ENCODE measurements at places on chromosomes 3 and 15.

- no peak for DNase-seq
Observed at GRCh38 chr3:88222343-88222742, 72.6 kb downstream of the C3orf38 start.

DNA sequence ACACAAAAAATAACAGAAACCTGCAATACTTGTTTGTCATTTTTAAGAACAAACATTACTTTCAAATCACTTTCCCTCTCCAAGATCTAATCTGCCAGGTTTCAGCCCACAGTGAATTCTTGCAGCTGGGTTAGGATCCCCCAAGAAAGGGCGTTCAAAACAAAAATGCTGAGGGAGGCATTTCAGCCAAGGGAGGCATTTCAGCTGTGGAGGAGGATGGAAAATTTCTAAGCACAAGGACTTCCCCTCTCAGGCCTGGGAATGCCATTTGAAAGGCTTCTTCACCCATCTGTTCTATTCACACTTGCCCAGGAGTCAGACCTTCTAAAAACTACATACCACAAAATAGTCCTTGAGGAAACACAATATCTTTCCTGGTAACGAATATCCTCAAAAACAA, 69.1 kb downstream of the P3H2 start:
- DNase-seq: no peak

- DNase-seq: no peak
Observed at GRCh38 chr3:67278015-67278618, 280.0 kb downstream of the KBTBD8 start.

DNA sequence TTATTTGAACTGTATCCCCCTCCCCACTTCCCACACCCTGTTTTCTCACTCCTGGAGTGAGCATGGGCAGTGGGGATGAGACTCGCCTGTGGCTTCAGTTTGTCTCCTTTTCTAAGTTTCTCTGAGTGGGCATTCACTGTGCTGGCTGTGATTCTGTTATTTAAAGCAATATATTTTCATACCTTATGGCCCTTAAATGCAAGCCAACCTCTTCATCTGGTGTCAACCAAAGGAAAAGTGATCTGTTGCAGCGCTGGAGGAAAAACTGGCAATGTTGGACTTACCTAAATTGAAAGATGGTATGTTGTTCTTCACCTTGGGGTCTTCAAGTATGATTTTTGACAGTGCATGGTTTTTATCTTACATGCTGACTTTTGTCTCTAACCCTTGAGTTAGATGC, 56.1 kb downstream of the RBM6 start:
- DNase-seq: no peak

DNA sequence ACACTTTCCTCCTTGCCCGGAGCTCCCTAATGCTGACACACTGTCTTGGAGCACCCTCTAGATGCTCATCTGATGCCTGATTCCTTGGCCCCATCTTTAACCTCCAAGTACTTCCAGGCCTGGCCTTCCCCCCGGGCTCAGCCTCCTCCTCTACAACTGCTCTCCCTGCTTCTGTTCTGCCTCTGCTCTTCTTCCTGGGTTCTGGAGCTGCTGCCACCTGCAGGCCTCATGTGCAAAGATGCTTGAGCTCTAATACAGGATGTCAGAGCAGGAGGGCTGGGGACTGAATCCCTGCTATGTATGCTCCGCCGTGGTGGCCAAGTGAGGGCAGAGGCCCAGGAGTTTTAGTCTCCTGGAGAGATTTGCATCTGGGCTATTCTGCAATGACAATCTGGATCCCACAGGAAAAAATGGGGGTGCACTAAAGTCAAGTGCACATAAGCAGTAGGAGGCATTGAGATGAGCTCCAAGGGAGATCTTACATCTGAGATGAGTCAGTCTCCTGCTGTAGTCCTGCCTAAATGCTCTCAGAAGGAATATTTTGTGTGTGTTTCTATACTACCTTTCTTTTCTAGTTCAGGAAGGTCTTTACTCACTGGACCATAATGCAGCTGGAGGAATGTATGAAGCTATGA, 296.3 kb downstream of the UACA start:
- peak; percentile 66 for DNase-seq

DNA sequence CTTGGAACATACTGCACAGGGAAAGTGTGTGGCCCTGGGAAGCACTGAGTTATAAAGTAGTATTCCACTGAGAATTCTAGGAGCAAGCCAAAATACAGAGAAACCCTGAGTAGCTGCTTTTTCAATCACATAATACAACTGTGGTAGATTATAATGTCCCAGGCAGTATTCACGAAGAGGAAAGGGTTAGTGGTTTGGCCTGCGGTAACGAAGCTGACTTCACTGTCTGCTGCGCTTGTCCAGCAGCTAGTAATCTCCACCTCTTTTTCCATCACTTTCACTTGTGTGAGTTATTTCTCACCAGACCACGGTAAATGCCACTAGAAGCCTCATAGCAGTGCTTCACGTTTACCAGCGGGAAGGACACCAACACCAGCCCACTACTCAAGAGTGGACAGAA, 34.4 kb downstream of the RPL39L start:
- DNase-seq: no peak

DNA sequence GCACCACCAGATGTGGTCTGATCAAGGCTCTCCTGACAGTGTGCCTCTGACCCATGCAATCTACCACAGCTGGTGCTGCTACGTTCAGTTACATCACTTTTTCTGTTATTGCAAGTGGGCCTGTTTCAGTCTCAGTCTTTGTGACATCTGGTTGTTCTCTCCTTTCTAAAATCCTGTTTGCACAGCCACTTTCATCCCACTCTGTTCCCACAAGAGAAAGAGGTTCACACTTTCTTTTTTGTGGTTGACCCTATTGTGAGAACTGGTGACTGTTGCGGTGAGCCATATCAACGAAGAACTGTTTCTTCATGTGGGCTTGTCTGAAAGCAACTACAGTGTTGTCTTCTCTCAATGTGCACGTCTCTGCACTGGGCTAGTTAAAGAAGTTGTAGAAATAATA, 342.8 kb upstream of the ARPP21 start:
- DNase-seq: no peak

DNA sequence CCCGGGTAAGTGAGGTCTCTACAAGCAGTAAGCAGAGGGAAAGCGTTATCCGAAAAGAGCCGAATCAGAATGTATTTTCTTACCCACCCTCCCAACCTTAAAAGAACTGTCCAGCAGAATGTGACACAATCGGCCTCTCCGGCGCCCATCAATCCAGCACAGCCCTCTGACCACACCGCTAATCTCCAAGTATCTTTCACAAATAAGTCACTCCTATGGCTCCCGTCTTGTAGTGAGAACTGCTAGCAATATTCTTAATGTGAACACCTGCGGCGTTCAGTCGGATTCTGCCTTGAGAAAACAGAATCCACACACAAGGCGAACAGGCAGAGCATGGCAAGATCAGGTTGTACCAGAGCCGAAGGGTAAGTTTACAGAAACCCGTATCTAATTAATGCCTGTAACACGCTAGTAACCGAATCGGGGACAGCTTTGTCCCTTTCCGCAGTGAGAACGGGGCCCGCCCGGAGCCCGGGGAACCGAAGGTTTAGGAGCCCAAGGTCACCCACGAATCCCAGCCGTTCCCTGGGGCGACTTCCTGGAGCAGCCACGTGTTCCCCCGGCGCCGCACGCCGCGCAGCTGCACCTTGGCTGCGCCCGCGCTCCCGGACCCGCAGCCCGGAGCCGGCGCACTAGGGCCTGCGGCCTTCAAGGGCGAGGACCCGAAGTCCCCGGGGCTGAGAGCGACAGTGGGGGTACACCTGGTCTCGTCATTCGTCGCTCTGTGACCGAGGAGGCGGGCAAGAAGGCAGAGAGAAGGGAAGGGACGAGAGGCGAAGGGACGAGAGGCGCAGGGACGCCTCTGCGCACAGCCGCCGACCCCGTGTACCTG, 672 bp downstream of the TFRC start:
- DNase-seq: peak; percentile 73

DNA sequence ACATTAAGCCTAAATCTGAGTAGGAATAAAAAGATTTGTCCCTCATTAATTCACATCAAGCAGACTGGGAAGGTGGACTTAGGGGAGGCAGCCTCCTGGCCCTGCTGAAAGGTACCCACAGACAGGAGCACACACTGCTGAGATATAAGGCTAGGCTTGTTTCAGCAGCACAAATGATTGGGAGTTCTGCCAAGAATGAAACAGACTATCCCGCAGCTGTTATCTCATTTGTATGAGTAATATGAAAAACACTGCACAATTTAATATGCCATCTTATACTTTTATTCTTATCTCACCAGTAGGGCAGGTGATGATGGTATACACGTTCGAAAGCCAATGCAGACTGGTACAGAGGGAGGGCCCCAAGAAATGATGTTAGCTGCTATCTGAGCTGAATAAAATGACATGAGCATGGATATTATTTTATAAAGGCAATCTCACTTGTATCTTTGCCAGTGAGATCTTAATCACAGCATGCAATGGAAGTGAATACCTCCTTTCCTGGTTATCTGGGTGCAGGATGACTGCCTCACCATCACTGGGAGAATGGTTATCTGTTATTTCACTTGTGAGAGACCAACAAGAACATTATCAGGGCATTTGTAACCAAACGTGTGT, 258.7 kb upstream of the PPP2R3A start:
- no peak for DNase-seq

GRCh38 chr3:33722191-33722590, 4.1 kb upstream of the CLASP2 start:
- DNase-seq: no peak
